ENCODE measurements at places on chromosomes 6 and 20.

GRCh38 chr20:709991-710779 is 34.6 kb upstream of the SCRT2 start:
- DNase-seq = no peak

DNA sequence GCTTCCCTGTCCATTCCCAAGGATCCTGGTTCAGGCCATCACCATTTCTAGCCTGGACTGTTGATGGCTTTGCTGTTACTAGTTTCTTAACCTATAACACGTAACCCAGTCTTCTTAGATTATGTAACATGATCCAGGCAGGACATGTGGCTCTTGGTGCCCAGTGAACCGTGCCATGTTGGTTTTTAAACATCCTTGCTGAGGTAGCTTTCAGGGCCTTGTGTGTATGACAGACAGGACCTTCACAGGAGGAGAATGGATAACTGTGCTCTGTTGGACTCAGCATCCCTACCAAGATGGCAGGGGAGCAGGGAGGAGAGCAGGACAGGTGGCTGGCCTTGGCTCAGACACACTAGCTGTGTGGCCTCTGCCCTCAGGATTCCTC is 46.8 kb downstream of the PANK2 start:
- no peak for DNase-seq

DNA sequence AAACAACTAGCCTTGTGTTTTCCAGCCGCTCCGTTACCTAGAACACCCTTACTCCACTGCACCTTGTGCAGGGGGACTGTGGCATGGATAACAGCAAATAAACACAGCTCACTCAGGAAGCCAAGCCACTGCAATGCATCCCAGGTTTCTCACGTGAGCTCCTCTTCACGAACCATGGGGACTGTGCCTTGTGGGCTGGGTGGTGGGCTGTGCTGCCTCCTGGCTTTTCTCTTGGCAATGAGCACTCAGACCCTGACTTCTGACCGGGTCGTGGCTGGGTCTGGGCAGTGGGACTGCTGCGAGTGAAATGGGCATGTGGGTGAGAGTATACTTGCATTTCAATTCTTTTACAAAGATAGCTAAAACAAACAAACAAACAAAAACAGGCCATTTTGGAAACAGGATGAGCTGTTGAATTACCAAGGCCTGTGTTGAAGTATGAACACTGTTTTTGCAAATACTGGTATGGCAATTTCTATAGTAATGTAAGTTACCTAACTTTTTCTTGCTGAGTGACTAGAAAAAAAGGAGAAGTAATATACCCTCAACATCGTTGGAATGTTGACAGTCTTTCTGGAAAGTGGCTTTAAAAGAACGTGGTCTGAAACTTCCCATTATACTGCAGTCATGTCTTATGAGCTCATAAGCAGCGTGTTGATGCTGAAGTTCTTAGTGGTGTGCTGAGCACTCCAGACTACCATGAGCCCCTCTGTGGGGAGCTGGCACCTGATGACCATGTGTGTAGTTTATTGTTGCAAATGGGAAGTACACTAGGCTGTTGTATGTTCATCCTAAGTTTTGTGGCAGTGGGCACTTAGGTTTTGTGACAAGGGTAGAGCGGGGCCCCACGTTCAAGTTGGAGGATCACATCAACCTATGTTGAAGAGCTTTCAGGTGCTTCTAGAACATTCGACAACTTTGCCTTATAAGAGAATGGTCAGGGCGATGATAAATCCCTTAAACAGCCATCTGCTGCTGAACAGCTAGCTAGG is 120.4 kb downstream of the ARMC2 start:
- DNase-seq = no peak

- DNase-seq = no peak
Observed at GRCh38 chr20:63394069-63394919, 33.1 kb upstream of the CHRNA4 start.

GRCh38 chr20:41222703-41223102 is 85.4 kb downstream of the PLCG1 start:
- no peak for DNase-seq

DNA sequence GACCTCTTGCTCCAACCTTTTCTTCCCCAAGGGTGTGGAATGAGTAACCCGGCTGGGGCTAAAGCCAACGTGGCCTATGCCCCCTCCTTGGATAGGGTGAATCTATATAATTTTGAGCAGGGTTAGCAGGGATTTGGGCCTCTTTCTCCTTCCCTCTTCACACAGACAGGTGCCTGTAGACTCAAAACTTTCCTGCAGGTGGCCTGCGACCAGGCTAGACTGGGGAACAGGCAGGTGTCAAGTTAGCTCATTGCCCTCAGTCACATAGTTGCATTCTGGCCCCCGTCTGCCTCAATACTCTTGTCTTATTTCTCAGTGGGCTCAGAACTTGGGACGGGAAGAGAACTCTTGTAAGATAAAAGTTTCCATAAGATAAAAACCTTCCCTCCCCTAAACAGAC is 243.0 kb downstream of the ATXN1 start:
- DNase-seq = no peak
